ENCODE measurements at places on chromosomes 5 and 9.

- no peaks in the 10 kb centered on the region for H3K36me3 ChIP-seq
- DNase-seq, result no peak
- no peak overlapping the region for H3K4me3 ChIP-seq
Measured at GRCh38 chr9:86046930-86047341, 52.4 kb downstream of the GOLM1 start.

GRCh38 chr5:43336159-43336558 lies 22.9 kb upstream of the HMGCS1 start:
- H3K36me3 ChIP-seq, result no peaks in the 10 kb centered on the region
- no peaks in the 10 kb centered on the region for H3K27me3 ChIP-seq
- no peak for DNase-seq
- H3K27ac ChIP-seq, result no peak overlapping the region
- H3K4me1 ChIP-seq, result no peaks in the 10 kb centered on the region

- H3K27ac ChIP-seq, result no peak overlapping the region
- no peak overlapping the region for H3K4me3 ChIP-seq
- H3K27me3 ChIP-seq, result no peaks in the 10 kb centered on the region
- no peaks in the 10 kb centered on the region for H3K4me1 ChIP-seq
- no peaks in the 10 kb centered on the region for H3K36me3 ChIP-seq
- DNase-seq, result no peak
Measured at GRCh38 chr5:36646507-36647023, 40.2 kb downstream of the SLC1A3 start.

GRCh38 chr9:137670391-137671195 lies 51.8 kb downstream of the EHMT1 start:
- no peak overlapping the region for H3K4me3 ChIP-seq
- 0 out of 2 replicates have a peak, but pooled peaks cover 4% of the 10 kb centered on the region for H3K36me3 ChIP-seq
- DNase-seq, result no peak
- no peaks in the 10 kb centered on the region for H3K27me3 ChIP-seq
- H3K27ac ChIP-seq, result no peak overlapping the region

DNA sequence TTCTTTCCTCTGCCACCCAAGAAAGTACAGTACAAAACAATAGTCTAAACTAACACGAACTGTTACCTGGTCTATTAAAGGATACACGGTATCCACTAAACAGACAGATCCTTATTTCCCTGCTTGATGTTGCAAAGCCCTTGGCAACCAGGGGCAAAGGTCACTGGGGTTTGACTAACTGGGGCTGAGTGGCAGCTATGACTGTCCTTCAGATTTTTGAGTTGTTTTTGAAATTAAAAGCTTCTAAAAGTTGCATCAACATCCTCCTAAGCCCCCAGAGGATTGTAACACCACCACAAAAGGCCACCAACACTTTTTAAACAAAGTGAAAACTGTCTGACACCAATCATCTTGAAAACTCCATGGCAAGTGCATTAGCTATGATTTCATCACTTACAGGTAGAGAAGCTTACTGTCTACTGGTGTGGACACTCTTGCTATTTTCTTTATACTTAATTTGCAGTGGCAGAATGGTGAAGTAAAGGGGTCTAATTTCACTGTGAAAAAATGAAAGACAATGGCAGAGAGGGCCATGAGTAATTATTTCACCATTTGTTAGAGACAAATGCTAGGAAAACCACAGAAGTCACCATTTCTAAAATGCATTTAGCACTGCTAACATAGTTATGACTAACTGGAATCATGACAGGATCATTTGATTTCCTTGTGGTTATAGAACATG lies 292.4 kb downstream of the EFNA5 start:
- no peak overlapping the region for H3K4me3 ChIP-seq
- H3K36me3 ChIP-seq, result no peaks in the 10 kb centered on the region
- no peaks in the 10 kb centered on the region for H3K4me1 ChIP-seq
- H3K27ac ChIP-seq, result no peak overlapping the region
- H3K27me3 ChIP-seq, result no peaks in the 10 kb centered on the region

- H3K4me3 ChIP-seq, result no peak overlapping the region
- no peaks in the 10 kb centered on the region for H3K4me1 ChIP-seq
Measured at GRCh38 chr9:110599468-110599867, 19.9 kb upstream of the SVEP1 start.

GRCh38 chr5:122779451-122779850 lies 4.6 kb downstream of the SNX2 start:
- H3K4me1 ChIP-seq, result peaks cover 26% of the 10 kb centered on the region
- no peak overlapping the region for H3K27ac ChIP-seq
- H3K27me3 ChIP-seq, result no peaks in the 10 kb centered on the region
- no peak overlapping the region for H3K4me3 ChIP-seq
- H3K36me3 ChIP-seq, result peaks cover 4% of the 10 kb centered on the region

- H3K4me1 ChIP-seq, result no peaks in the 10 kb centered on the region
- H3K36me3 ChIP-seq, result no peaks in the 10 kb centered on the region
- no peak overlapping the region for H3K27ac ChIP-seq
- DNase-seq, result no peak
- no peaks in the 10 kb centered on the region for H3K27me3 ChIP-seq
Measured at GRCh38 chr9:114119242-114120191, 20.4 kb upstream of the KIF12 start.

DNA sequence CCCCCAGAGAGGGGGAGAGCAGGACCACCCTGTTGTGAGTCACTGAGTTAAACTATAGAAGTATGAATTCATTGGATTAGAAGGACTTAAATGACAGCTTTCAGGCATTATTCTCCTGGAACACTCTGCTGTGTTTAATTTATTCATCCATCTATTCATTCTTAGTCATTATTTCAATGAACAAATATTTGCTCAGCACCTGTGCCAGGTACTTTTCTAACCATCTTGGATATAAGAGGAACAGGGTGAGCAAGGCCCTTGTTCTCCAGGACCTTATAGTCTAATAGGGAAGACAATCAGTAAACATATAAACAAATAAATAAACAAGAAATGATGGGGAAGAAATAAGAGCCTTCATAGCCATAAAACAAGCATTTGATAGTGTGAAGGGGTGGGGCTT lies 483.9 kb upstream of the BRINP1 start:
- DNase-seq, result no peak
- H3K27me3 ChIP-seq, result no peaks in the 10 kb centered on the region
- no peak overlapping the region for H3K27ac ChIP-seq

DNA sequence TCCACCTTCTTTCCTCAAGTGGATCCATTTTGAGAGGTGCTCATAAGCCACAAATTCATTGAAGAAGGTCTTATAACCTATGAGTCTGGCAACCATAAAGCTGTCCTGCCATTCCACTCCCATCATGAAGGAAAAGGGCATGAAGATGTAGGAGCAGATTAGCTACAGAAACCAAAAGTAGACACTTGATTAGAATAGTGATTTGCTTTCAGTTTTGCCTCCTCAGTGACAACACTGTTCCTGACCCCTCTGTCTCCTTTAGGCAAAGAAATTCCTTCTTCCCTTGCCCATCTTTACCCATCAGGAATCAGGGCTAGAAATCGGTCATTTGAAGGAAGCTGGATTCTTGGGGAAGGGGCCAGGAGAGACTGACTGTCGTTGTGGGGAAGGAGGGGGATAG lies 55.2 kb downstream of the SLC28A3 start:
- DNase-seq, result no peak
- no peaks in the 10 kb centered on the region for H3K27me3 ChIP-seq
- no peak overlapping the region for H3K4me3 ChIP-seq
- no peaks in the 10 kb centered on the region for H3K4me1 ChIP-seq
- H3K27ac ChIP-seq, result no peak overlapping the region
- no peaks in the 10 kb centered on the region for H3K36me3 ChIP-seq

All from Karpas-422 (cell line).